IMR-90 (cell line): ENCODE measurements at places on chromosomes 6 and 20.

DNA sequence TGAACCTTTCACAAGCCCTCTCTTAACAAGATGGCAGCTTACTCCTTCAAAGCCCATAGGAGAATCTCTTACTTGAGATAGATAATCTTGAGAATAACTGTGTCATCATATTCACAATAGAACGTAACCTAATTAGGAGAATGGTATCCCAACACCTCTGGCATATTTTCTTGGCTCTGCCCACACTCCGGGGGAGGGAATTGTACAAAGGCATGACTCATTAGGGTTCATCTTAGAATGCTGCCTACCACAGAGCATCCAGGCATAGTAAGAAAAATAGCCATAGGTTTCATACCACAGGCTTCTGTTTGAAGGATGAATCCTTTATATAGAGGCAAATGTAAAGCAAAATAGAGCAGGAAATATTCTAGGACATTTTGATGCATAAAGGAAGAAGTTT is 1100.6 kb upstream of the CITED2 start:
- DNase-seq, result no peak

- no peak for DNase-seq
These were observed 30.8 kb downstream of the SF3B5 start for GRCh38 chr6:144064402-144065212.

DNA sequence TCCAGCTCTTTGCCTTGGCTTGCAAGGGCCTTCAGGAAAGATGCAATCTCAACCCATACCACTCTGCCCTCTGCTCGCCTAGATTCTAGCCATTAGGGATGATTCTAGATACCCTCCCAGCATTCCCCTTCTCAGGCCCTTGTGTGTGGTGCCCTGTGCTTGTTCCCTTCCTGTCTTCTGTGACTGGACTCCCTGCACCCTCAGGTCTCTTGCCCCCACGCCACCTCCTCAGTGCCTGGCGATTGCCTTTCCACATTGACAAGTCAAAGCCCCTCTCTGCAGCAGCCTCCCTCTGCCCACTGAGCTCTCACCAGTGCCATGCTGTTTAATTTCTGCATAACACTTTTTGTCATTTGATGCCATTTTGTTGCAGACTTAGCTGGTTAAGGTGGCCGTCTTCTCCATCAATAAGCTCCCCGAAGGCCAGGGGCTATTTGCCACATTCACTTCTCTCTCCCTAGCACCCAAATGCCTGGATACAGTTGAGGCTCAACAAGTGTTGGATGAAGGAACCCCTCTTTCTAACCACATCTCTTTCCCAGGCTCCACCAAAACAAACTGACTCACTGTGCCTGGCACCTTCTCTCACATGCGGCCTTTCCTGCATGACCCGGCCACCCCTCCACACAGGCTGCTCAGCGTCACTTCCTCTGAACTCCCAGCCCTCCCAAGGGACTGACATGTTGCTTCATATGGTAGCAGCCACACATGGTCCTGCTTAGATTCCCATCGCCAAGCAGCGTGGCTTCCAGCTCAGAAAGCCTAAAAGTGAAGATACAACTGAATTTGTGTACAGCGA is 4.6 kb upstream of the TXNDC5 start:
- peak; percentile 37 for DNase-seq

DNA sequence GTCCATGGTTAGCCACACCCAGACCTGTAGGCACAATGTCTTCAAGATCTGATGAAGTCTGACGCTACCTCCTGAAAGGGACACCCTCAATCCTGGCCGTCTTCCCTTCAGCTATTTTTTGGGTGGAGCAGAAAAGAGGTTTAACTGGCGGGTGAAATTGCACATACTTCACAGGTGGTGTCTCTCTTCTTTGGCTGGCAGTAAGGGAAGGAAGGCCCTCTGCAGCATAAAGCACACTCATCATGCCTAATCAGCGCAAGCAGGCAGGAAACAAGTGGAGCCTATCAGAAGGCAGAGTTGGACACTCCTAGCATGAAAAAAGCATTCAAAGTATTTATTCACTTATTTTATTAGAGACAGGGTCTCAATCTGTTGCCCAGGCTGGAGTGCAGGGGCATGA is 32.9 kb downstream of the PNLDC1 start:
- no peak for DNase-seq

DNA sequence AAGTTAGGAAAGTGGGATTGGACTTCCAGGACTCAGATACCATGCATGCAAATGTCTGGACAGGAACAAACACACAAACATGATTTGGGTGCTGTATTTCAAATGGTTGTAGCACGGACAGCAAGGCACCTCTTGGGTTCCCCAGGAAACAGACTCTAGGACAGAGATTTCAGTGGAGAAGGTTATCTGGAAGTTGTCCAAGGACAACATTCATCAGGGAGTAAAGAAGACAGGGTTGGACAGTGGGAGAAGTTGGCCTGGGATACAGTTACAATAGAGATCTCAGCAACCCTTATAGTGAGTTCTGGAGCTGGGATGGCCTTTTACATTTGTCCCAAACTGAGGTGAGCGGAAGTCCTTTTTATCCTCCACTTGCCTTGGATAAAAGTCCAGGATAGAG is 19.8 kb upstream of the TINAG start:
- DNase-seq, result no peak

- DNase-seq, result no peak
These were observed 157.8 kb downstream of the SASH1 start for GRCh38 chr6:148500402-148500801.

DNA sequence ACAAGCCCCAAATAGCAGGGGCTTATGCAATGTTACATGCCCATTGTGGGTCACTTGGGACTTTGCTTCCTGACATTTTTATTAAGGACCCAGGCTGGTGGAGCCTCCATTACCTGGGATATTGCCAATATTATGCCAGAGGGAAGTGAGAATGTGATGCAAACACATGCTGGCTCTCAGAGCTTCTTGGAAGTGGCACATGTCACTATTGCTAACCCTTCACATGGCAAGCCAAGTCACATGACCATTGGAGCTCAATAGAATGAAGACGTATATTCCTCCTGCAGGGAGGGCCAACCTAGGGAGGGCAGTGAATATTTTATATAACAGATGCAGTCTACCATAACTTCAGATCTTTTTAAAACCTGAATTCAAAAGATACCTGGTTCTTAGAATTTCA is 140.7 kb upstream of the ZFP64 start:
- no peak for DNase-seq

DNA sequence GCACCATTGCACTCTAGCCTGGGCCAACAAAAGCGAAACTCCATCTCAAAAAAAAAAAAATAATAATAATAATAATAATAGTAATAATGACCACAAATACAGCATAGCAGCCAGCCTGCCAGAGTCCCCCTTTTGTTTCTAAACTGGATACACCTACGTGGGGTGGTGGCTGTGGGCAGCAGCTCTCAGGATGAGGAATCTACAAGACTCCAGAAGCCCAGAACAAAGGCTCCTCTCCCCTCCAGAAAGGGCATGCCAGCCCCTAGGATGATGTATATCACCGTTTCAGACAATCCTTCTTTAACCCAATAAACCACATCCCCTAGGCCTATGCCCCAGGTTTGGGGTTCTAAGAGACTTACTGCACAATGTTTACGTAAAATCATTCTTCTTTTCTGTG is 155.9 kb downstream of the QRSL1 start:
- DNase-seq, result no peak

DNA sequence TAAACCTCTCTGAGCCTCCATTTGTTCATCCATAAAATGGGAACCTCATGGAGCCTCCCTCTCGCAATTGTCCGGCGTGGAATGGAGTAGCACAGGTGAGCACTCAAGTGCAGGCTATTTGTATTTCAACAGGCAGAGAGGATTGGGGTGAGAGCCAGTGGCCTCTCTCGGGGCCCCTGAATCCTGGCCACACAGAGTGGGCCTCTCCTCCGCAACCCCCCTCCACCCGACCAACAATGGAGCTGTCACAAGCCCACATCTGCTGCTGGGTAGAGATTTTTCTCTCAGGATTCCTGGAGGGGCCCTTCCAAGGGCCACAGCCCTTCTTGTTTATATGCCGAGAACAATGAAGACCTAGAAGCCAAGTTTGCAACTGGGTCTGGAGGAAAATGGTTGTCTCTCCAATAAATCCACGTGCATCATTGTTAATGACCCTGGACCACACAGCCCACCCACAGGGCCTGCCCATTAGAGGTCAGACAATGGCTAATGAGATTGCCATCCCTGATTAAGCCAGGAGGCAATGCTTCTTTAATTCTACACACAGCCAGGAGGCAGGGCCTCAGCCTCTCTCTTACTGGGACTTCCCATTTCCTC is 233.0 kb downstream of the ANKRD60 start:
- no peak for DNase-seq

DNA sequence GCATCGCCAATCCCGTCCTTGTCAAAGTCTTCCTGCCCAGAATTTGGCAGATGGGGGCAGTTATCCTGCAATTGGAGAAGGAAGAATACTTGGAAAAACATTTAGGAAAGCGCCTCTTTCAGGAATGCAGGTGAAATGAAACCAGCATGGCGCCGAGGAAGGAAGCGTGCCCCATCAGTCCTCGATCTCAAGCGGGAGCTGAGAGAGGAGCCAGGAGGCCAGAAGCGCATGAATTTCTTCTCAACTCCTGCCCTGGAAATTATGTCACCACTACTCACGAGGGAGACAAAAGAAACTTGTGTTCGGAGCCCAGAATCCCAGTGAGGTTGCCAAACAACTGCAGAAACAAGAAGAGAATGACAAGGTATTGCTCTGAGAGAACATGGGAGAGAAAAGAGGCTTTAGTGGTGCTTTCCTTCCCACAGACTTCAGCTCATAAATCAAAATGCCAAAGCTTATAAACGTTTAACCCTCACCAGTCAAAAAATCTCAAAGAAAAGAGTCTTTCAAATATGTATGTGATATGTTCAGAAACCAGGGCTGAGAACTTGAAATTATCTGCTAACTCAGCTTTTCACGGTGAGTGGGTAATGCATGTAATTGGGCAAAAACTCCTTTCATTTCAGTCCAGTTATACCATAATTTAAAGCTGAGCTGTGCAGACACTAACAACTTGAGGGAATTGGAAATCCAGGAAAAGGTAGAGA is 23.9 kb downstream of the THBS2 start:
- no peak for DNase-seq

DNA sequence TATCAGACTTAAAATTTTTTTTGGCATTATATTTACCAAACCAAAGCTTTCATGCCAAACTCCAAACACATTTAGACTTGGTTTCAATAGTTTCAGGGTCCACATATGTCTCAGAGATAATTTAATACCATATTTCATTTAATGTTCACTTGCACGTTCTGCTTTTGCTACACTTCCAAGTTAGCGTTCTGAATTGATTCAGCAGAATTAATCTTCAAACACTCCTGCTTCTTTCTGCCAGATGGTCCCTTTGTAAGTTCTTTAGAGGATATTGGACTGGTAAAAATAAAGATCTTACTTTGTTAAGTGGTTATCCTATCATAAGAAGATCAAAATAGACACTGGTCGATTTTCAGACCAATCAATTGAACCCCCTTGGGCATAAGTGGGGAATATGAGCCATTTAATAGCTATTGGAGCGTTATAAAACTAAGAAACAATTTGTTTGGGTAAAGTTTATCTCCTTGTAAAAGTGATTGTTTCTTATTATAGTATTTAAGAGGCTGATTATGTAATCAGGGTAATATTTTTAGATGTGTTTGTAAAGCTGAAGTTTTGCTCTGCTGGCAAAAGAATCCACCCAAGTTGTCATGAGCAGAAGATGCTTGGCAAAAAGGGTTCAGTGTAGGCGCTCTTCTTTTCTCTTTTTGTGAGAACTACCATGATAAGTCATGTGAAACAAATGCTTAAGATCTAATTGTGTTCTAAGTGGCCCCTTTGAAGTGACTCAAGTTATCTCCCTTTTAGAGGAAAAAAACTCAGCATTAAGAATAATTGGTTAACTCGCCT is 92.2 kb downstream of the MCHR2 start:
- no peak for DNase-seq

- DNase-seq, result no peak
These were observed 55.7 kb downstream of the SYTL3 start for GRCh38 chr6:158705386-158706126.

DNA sequence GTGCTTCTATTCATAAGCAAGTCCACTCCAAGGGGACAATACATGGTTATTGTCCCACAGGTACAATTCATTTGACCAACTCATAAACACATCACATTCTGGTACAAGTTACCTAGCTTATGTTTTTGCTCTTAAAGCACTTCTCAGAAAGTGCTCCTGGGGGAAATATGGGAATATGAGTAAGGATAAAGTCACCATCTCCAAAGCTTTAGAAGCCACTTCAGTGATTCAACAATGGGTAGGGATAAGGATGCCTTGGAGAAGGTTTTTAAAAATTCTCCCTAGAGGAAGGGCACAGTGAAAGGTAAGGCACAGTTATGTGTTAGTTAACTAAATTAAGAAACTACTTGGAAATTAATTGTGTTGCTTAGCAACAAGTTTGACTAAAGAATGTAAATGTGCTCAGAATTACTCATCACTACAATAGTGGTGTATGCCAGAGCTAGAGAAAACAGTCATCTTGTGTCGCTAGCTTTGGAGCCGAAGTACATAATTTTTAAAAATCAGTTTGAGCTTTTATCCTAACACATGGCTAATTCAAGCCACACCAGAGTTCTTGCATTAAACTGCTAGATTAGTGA is 39.5 kb upstream of the LAMP5 start:
- peak; percentile 53 for DNase-seq

GRCh38 chr6:104585646-104586045 is 274.1 kb downstream of the HACE1 start:
- no peak for DNase-seq

DNA sequence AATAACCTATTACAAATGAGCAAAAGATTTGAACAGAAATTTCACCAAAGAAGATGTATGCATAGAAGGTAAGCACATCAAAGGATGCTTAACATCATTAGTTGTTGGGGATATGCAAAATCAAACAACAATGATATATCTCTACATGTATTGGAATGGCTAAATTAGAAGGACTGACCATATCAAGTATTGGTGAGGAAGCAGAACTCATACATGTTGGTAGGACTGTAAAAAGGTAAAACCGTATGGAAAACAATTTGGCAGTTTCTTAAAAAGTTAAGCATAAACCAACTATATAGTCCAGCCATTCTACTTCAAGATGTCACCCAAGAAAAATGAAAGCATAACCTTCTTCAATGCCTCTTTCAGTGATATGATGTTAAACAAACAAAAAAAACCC is 114.0 kb downstream of the MYB start:
- DNase-seq, result no peak

GRCh38 chr6:151095538-151096254 is 144.1 kb upstream of the AKAP12 start:
- no peak for DNase-seq

DNA sequence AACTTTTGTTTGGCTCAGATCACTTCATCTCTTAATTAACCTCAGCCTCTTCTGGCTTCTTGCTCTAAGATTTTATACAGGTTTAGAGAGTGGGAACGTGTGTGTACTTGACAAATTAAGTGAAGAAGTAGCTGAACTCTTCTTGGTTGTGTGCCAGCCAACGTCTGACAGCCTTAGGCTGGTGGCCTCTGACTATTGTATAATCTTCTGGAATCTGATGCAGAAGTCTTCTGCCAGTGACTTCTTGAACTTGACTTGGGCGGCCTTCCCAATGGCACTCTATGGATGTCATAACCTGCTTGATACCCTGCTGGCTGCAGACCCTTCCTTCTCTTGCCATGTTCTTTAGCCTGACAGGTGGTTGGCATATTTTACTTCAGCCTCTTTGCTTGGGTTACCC is 660.5 kb downstream of the DOK5 start:
- no peak for DNase-seq

GRCh38 chr6:138972226-138972665 is 15.8 kb downstream of the REPS1 start:
- peak; percentile 53 for DNase-seq

GRCh38 chr6:169490830-169491229 is 211.0 kb downstream of the WDR27 start:
- DNase-seq, result peak; percentile 48
